ENCODE measurements at places on chromosomes 3 and 15. TPM values are rescaled to one million over a fixed set of nuclear protein-coding genes. Genes with fewer than 3 reads are reported as not detected.
A peak's percentile ranks its signal among the peaks of the same experiment; 100 is the strongest.

DNA sequence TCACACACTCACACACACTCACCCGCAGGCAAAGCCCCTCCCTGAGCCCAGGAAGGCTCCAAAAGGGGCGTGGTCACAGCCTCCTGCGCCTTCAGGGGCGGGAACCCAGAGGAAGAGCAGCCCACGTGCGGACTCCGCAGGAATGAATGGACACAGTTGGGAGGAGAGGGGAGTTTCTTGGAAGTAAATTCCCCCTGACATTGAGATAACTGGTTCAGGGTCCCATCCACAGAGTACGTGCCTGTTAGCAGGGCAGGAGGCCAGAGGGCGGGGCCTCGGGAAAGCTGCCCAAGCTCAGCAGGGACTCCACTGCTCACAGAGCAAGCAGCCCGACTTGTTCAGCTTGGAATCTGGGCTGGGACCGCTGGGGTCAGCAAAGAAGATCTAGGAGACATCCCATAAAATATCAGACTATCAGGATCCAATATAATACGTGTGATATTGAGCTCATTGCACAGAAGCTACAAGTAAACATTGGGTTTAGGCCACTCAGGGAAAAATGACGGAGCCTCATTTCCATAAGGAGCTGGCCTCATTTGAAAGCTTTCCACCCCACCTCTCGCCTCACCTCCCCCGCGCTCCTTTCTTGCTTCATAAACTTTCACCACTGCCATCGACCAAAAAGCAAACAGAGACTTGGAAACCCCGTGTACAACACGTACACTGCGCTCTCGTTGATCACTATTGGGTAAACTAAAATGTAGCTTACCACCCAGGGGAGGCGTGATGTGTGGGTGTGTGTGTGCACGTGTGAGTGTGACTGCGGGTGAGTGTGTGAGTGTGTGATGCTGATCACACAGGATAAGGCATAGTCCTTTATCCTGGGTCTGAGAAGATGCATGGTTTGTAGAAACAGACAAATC is 36.0 kb downstream of the TM2D3 start:
- peak; percentile 73 for DNase-seq

GRCh38 chr15:41340189-41340695 is 7.6 kb downstream of the NUSAP1 start:
- DNase-seq, result no peak

- DNase-seq, result peak; percentile 71
Observed at GRCh38 chr3:111874177-111874820, 15.2 kb downstream of the PHLDB2 start.

DNA sequence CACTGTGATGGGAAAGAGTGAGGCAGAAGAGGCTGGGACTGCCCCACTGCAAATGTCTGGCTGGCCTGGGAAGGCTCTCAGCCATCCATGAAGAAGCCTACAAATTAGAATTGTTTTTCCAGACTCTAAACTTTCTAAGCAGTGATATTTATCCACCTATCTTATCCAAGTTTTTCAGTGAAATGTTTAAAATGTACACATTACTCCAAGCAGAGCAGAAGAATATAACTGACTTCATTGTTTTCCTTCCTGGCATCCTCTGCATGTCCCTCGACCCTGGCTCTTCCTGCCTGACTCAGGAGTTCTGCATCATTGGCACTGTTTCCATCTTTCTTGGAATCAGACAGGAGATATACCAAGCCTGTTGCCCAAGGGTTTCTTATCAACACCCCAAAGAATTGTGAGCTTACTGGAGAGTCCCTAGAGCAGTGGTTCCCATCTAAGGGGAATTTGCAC is 401.5 kb upstream of the PROK2 start:
- DNase-seq, result no peak

DNA sequence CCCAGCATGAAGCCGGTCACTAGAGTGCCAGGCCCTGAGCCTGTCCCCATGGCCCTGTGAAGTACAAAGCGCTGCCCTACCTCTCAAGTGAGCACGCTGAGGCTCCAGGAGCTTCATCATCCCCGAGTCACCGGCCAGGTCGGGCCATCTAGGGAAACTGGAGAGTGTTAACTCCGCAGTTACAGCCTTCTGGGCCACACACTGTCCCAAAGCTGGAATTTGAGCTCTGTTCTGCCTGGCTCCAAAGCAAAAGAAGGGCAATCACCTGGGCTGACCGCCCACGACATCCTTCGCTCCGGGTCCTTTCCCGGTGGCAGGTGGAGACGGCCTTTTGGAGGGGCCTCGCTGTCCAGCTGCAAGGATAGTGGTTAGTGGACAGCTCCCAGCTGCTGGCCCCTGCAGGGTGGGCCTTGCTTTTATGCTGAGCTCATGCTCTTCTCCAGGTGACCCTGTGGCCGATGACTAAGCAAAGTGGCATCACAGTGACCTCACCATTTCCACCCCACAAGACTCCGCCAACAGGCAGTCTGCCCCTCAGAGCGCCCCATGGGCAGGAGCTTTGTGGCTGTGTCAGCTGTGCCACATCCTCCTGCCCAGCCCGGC is 3.5 kb upstream of the MUC4 start:
- no peak for DNase-seq

DNA sequence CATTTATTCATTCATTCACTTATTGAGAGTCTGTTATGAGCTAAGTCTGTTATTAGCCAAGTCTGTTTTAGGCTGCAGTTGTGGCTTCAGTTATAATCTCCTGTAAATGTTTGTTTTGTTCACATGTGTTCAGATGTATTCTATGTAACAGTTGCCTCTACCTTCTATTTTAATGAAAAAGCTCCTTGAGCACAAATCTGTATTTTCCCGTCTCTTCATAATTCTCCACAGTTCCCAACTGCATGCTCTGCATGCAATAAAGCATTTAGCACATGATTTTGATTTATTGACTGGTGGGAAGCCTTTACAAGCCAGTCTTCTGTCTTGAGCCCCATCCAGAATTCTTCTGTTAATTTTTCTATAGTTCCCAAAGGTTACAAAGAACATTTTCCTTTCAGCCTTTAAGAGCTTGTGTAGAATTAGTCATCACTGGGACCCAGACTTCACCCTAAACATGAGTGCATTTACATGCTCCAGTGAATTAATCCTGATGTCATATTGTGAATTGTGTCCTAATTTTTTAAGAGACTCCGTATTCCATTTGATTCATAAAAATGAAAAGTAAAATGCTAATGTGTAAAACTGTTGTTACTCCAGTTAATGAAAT is 122.3 kb upstream of the NR2E3 start:
- DNase-seq, result no peak

GRCh38 chr15:84910928-84911623 is 26.6 kb downstream of the SLC28A1 start:
- no peak for DNase-seq

- DNase-seq, result peak; percentile 92
Observed at GRCh38 chr15:87369269-87369668, 887.3 kb downstream of the NTRK3 start.

GRCh38 chr15:69576035-69576526 is 123.5 kb downstream of the RPLP1 start:
- DNase-seq, result no peak

DNA sequence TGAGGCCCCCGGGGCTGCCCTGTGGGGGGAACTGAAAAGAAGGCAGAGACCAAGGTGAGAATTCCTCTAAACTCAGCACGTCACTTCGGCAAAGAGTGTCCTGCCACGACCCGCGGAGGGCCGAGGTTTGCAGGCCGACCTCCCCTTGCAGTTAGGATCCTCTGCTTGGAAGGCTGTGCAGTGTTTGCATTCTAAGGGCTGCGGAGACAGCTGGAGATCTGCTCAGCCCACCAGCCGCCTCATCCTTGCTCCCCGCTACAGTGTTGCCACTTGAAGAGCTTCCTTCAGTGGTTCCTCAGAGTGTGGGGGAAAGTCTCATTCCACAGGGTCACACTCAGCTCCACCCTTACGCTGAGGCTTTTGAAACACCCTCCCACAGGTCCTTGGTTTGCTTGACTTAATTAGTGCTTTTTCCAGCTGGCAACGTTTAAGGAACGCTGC is 10.8 kb downstream of the SLC51A start:
- no peak for DNase-seq

- DNase-seq, result no peak
Observed at GRCh38 chr3:72906154-72906553, 18.3 kb downstream of the GXYLT2 start.

DNA sequence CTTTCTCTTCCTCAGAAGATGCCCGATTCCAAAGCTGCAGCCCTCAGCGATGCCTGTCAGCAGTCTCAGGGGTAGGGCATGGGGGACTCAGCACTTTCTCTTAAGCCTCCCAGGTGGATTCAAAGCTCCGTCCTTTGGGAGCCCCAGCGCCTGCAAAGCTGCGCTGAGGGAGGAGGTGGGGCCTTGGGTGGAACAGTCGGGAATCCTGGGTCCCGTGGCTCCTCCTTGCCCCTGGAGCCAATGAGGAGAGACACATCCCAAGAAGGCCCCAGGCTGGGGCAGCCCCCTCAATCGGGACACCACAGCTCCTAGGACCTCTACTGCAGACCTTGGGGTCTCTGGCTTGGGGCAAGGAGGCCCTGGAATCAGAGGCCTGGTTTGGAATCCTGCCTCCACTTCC is 227.5 kb upstream of the IGF1R start:
- DNase-seq, result no peak

- DNase-seq, result no peak
Observed at GRCh38 chr3:62300617-62301016, 72.7 kb downstream of the FEZF2 start.

DNA sequence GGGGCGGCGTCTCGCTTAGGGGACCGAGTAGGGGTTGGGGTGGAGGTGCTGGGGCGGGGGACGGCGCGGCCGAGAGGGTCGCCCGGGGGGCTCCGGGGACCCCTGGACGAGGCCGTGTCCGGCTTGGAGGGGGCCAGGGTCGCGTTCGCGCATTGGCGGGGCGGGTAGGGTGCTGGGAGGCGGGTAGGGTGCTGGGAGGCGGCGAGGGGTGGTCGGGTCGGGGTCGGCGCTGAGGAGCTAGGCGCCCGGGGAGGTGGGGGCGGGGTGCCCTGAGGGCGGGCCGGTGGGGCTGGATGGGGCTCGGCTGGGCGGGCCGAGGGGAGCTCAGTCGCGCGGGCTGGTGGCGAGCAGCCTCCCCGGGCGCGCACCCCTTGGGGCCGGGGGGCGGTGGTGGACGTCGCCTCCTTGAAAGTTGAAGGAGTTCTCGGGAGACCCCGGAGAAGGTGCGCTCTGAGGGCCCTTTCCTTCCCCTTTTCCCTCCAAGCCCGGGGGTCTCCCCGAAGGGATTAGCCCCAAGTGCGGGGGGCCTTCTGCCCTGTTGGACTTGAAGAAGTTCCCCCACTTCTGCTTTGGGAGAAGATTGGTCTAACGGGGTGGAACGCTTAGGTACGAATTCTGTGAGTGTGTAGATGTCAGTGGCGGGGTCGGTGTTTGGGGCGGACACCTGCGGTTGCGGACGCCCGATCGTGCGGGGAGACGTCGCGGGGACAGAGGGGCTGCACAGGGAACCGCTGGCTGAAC is 543 bp downstream of the MEF2A start:
- DNase-seq, result no peak

- DNase-seq, result no peak
Observed at GRCh38 chr3:157335233-157336076, 101.2 kb upstream of the PTX3 start.

- no peak for DNase-seq
Observed at GRCh38 chr3:71358243-71358642, 225.3 kb downstream of the FOXP1 start.

- peak; percentile 32 for DNase-seq
Observed at GRCh38 chr15:100919481-100920405, 586 bp downstream of the LRRK1 start.

GRCh38 chr3:57791245-57791644 is 35.1 kb downstream of the SLMAP start:
- DNase-seq, result no peak

GRCh38 chr15:83973816-83974215 is 261.8 kb upstream of the GOLGA6L4 start:
- DNase-seq, result no peak

DNA sequence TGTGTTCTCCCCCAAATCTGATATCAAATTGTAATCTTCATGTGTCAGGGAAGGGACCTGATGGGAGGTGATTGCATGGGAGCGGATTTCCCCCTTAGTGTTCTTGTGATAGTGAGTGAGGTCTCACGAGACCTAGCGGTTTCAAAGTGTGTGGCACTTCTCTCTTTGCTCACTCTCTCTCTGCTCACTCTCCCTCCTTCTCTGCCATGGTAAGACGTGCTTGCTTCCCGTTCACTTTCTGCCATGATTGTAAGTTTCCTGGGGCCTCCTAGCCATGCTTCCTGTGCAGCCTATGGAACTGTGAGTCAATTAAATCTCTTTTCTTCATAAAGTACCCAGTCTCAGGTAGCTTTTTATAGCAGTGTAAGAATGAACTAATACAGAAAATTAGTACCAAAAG is 30.6 kb upstream of the OR5H6 start:
- DNase-seq, result no peak

- DNase-seq, result no peak
Observed at GRCh38 chr3:178439504-178439903, 96.7 kb upstream of the KCNMB2 start.

- no peak for DNase-seq
Observed at GRCh38 chr3:16118396-16118795, 56.1 kb upstream of the GALNT15 start.

DNA sequence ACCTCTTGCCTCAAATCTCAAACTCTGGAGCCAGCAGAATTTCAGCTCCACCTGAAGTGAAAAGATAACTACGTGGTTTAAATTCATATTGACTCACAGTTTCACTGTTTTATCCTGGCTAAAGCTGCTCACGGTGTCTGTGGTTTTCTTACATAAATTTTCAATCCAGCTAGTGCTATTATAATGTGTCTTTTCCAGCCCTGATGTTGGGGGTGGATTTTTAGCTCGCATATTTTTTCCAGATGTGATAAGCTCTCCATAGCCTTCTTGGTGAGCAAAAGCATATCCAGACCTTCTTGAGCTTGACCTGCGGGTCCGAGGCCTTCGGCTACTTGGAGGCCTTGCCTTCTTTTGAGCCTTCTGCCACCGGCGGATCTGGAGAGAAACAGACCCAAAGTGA is 239.3 kb downstream of the DTWD1 start:
- no peak for DNase-seq

DNA sequence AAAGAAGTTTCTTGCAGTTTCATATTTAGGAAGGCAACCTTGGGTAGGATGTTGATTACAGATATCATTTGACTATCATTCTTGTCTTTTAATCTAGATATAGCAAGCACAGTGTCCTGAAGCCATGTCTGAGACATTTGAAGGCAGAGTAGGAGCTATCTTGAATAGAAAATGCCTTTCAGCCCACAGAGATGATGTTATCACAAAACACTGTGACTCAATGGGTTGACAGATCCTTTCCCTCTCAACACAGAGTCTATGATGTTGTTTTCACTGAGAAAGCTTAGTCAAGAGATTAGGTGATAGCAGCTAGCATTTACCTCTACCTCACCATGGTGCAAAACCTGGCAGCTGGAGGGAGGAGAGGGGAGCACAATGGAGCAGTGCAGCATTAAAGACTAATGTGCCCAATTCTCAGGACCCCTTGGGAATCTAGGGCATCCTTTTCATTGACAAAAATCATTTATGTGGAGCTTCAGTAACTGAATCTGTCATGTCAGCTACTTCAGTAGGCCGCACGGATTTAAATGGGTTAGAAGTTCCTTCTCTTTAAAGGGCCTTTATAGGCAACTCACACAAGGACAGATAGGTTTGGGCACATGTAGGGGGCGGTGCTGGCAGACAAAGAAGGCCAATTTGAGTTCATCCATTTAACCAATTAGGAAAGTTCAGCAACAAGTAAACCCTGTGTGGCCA is 121.8 kb downstream of the AGBL1 start:
- DNase-seq, result no peak

The SUSD5 gene
- 0.02 TPM for polyA plus RNA-seq

The KIF23 gene
- polyA plus RNA-seq, result 38.2 TPM

The TICRR gene
- polyA plus RNA-seq, result 5.6 TPM

The PATL2 gene
- polyA plus RNA-seq, result 0.18 TPM

The EPHA6 gene
- polyA plus RNA-seq, result not detected

The MAGEL2 gene
- polyA plus RNA-seq, result not detected

The ZNF502 gene
- 1.3 TPM for polyA plus RNA-seq

The CGGBP1 gene
- 17.5 TPM for polyA plus RNA-seq

The CNBP gene
- 309 TPM for polyA plus RNA-seq

The ARNT2 gene
- 0.25 TPM for polyA plus RNA-seq

The MYEF2 gene
- 3.3 TPM for polyA plus RNA-seq

Measured in foreskin keratinocyte (primary cell).